ENCODE measurements at places on chromosomes 7 and 10.

GRCh38 chr10:119103241-119103902, 541 bp upstream of the DENND10 start:
- no peak for DNase-seq

GRCh38 chr7:85065306-85065705, 121.5 kb downstream of the SEMA3D start:
- DNase-seq, result no peak

- no peak for DNase-seq
These were observed 29.7 kb downstream of the AGAP3 start for GRCh38 chr7:151115836-151116418.

DNA sequence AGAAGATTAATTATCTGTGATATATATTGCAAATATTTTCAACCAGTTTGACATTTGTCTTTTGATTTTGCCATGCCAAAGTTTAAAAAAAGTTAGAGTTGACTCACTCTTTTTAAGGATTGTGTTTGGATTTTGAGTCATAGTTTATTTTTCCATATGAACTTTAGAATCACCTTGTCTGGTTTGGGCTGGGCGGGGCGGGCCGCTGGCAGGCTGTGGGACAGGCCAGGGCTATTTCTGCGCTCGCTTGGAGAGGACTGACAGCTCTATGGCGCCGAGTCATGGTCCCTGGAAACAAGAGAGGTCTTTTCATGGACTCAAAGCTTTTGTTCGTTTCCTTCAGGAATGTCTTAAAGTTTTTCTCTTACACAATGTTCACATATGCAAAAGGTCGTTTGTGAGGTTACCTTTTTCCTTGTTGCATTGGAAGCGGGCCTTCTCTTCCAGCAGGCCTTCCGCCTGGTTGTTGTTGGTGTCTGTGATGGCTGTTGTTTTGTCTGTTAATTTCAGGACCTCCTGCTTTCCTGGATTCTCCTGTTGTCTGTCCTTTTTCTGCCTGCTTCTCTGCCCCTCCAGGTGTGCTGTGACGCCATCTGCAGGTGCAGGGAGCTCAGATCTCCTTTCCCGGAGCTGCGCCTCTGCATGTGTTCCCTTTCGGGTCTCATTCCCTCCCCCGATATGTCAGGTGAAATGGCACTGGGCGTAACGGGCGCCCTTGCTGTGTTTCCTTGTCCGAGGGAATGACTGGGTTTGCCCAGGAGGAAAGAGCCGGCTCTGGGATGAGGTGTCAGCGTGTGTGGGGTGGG, 53.8 kb downstream of the INPP5A start:
- DNase-seq, result peak; percentile 57

DNA sequence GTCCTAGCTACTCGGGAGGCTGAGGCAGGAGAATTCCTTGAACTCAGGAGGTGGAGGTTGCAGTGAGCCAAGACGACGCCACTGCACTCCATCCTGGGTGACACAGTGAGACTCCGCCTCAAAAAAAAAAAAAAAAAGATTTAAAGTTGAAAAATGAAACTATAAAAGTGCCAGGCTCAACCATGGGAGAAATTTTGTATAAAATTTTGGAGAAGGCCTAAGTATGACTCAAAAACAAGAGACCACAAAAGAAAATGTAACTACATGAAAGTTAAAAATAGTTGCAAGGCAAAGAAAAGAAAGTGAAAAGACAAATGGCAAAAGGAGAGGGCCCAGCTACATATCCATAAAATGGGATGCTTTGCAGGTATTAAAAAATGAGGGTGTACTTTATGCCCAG, 104.1 kb downstream of the ARHGAP22 start:
- no peak for DNase-seq

DNA sequence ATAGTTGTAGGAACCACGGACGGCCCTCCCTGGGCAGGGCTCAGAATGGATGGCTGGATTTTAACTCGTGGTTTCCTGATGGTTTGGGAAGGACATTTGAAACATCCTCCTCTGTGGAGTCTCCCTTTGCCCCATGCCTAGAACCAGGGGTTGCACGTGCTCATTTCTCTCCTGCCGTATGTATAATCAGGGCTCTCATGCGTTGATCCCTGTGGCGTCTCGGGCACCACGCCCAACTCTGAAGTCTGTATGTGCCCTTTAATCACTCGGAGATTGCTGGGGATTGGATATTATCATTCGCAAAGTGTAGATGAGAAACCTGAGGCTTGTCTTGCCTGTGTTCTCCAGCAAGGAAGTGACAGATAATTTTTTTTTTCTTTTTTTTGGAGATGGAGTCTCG, 257.1 kb downstream of the CAMK1D start:
- no peak for DNase-seq

- DNase-seq, result no peak
These were observed 166.5 kb downstream of the TFEC start for GRCh38 chr7:115864082-115864481.

GRCh38 chr10:83541046-83541445, 598.3 kb upstream of the GHITM start:
- DNase-seq, result no peak

- no peak for DNase-seq
These were observed at the start of gene TMEM236 for GRCh38 chr10:17751781-17752445. Gene TMEM236 (plus strand): TSS chr10:17752201. CDS start chr10:17752296, 95 bp downstream.

All from HFFc6 (cell line).